ENCODE measurements at places on chromosomes 6 and 20.

GRCh38 chr6:162618448-162619002 lies 109.0 kb downstream of the PRKN start:
- no peak for DNase-seq

DNA sequence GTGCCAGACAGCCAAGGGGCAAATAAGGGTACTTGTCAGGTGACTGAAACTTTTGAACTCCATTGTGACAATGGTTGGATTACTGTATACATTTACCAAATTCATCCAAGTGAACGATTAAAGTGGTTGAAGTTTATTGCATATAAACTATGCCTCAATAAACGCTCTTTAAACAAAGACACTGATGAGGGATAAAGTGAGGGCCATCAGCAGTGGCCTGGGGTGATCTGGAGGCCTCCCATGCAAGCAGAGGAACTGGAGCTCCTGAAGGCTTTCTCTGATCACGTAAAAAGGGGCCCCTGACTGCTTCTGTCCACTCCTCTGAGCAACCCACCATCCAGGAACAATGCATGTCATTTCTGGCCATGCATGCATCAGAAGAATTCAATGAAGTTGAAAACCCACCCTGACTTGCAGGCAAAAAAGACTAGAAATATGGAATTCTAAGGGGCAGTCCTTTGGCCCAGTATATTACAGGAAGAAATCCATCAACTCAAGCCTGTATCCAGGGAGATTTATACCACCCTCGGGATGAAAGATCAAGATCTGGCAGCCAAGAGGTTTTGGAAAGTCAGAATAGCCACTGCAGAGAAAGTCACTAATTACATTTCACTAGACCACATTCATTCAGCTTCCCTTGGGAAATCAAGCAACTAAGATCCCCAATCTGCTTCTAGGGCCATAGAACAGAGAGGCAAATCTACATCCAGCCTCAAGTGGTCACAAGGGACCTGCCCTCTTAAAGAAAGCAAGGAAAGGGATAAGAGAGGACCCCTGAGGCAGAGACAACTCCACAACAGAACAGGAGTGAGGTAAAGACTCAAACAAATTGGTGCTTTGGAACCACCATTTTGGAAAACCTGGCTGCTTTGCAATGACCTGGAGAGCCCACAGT lies 31.7 kb upstream of the RAB22A start:
- DNase-seq, result no peak

GRCh38 chr6:123085403-123085802 lies 89.4 kb downstream of the CLVS2 start:
- no peak for DNase-seq

DNA sequence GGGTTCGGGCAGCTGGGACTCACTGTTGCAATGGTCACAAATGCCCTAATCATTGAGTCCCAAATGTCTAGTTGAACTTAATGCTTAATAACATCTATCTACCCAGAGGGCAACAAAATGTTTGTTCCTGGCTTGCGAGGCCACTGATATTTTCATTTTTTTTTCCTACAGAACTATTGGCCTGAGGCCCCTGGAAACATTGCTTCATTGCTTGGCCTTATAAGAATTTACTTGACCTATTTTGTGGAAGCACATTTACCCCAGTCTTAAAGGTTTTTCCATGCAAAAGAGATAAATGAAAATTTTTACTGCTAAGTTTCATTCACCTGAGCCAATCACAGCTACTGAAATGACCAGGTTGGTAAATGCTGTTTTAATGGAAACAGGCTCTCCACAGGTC lies 133.1 kb upstream of the RIPOR2 start:
- no peak for DNase-seq

DNA sequence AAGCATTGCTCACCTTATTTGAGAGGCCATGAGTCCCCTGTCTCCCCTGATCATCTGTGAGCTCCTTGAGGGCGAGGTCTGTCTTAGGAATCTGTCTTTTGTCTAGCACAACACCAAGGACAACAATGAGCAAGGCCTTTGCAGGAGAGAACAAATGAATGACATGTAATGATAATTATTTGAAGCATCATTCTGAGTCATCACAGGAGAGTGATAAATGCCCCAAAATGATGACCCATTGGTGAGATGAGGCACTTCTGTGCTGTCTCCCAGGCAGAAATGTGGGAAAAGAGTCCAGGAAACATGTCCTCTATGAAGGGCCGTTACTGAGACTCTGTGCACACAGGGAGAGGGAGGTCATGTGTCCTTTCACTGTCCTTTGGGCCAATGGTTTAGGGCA lies 105.2 kb upstream of the LRFN2 start:
- DNase-seq, result no peak

- peak; percentile 41 for DNase-seq
Measured at GRCh38 chr6:52284131-52284459, 447 bp downstream of the MCM3 start.

DNA sequence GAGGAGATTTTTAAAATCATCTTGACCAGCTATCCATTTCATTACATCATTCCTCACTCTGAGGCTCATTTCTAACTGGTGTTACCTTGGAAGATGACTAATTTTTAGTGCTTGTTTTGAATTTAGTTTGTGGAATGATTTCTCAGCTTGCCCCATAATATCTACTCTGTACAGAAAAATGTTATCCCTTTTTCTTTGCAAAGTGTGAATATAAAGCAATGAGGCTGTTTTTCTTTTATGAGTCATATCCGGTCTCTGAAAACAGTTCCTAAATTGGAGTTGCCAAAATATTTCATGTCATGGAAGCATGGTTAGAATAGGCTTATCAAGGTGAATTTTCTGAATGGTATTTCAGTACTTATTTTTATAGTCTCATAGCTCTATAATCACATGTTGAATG lies 43.8 kb downstream of the FUT9 start:
- DNase-seq, result no peak

DNA sequence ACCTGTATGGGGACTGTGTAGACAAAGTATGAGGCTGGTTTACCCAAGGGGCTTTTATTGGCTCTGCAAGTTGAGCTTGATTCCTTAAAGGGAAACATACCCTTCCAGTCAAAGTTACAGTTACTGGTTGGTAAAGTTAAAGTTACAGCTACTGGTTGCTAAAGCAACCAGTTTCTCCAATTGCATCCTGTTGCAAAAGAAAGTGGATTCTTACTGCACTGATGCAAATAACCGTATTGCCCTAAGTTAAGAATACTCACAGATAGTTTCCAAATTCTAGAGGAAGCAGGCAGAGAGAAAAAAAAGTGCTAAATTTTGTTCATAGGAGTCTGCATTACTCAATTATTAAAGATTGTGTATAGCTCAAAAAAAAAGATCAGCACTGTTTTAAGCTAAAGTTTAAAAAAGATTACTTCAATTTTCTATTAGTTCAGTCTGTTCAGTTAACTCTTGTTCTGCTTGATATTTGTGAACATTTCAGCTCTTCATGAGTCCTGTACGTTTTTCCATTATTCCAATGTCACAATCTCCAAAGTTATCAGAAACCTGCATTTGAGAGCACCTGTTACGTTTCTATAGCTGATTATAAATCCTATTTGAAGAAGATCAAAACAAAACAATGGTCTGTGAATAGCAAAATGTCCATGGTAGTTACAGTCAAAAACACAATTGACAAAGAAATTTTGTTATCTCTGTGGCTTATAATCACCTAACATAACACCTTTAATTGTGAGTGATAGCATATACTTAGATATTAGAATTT lies 8.6 kb upstream of the IL22RA2 start:
- DNase-seq, result no peak

DNA sequence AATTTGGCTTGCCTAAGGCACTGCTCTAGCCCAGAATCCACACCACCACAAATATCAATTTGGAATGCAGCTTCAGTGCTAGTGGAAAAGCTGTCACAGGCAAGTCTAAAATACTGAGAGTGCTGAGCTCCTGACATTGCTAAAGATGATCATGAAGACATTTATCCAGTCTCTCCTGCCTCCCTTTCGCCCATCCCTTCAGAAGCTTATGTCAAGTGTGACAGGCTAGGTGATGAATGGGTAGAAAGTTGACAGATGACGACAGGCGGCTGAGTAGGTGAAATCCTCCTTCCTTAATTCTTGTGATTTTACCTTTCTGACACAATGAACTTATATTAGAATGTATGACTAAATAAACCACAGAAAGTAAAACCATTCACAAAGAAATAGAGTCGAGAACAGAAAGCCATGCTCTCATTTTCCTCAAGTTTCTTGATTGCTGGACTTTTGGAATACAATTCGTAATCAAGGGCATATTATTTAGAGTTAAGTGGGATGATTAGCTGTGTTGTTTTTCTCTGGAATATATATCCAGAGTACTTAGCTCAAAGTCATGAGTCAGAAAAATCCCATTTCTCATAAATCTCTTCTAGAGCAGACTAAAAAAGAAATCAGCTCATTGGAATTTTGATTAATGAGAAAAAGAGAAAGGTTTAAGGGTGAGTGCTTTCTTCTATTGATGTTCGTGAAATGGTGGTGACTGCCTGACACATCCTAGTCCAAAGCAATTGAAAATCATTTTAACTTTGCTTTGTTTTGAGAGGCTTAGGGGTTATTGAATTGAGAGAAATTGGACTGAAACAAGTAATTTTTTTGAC lies 1228.2 kb upstream of the CITED2 start:
- DNase-seq, result no peak

DNA sequence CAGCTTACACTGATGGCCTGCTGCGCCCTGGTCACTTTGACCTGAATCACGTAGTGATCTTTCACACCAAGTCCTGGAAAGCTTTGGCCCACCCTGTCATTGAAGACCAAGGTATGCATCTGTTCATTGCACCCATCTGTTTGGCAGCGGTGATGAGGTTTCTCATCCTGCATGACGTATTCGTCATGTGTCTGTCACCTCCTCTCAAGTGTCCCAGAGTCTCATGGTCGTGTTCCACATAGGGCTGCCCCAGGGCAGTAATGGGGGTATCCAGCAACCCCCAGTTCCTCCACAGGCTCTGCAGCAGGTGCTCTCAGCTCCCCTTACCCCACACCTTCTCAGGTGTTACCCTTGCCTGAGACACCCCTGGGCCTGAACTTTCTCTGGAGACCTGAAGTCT lies 104.1 kb downstream of the SYNDIG1 start:
- DNase-seq, result no peak

DNA sequence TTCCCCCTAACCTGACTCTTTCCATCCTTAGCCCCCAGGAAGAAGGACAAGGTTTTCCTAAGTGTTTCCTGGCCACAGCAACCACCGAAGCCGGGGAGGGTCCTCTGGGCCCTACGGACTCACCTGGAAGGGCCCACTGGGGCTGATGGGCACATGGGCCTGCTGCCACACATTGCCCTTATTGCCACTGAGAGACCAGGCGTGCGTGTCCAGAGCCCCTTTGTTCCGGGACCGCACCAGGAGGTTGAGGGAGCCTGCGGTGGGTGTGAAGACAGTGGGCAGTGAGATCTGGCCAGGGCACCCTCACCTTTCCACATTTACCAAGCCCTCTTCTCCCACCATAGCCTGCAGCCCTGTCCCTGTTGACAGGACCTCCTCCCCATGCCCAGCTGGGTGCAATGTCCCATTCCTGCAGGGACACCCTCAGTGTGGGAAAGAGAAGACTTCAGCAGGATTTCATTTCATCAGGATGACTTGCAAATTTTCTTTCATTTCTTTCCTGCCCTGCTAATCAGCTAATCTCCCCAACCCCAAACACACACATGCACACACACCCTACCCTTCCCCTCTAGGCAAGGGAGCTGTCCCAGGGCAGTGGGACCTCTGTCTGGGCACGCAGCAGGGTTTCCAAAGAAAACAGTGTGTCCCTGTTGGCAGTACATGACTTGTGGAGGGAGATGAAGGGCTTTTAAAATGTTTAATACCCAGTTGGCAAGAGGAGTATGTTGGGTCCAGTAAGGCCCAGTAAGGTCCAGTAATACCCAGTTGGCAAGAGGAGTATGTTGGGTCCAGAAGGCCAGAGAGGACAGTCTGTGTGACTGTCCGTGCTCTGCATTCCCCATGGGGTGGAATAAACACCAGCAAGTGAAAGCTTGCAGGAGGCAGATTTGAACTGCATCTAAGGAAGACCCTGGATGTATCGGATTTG lies 59.0 kb downstream of the MDGA1 start:
- no peak for DNase-seq

GRCh38 chr6:7086488-7086887 lies 21.3 kb upstream of the RREB1 start:
- no peak for DNase-seq

DNA sequence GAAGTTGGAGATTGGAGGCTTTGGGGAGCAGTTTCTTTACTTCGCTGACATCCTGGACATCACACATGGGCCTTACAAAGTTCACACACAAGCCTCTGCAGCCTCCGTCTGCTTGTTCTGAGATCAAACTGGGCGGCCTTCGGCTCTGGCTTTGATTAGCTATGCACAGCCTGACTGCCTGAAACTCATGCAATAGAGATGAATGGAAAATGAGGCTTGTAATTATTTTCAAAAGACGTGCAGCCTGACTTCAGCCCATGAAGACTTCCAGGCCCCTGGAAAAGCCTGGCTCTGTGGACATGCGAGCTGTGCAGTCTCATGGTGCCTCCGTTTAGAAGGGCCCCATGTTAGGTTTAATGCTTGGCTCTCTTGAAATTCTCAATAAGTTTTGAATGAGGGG lies 480.5 kb upstream of the SULF2 start:
- no peak for DNase-seq

DNA sequence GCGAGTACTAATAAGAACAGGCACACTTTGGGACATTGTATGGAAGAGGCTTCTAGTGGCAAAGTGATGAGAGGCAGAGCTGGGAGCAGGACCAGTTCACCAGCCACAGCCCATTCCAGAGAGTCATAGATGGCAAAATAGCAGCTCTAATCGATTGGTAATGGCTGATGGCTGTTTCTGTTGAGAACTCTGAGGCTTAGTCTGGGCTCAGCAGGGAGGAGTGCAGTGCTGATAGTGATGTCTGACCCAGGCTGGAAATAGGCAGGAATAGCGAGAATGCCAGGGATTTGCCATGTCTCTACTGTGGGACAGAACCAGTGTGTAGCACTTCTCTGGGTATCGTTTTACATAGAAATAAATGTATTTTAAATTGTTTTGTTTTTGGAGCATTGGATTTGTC lies 620.0 kb upstream of the FLRT3 start:
- no peak for DNase-seq

DNA sequence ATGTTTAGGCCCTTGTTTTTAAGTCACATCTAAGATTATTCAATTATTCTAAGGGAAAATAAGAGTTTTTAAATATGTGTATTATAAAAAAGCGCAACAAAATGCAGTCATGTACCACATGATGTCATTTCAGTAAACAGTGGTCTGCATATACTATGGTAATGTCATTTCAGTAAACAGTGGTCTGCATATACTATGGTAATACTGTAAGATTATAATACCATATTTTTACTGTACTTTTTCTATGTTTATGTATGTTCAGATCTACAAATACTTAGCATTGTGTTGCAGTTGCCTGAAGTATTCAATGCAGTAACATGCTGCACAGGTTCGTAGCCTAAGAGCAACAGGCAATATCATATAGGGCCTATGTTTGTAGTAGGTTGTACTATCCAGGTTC lies 21.4 kb downstream of the MEI4 start:
- no peak for DNase-seq

Data from NCI-H2029 treated with DMSO at 0.1 percent for 48 hours (cell line).